ENCODE measurements at places on chromosomes 5 and 9.

- DNase-seq: no peak
Observed at GRCh38 chr5:149894237-149894636, 50.4 kb downstream of the PDE6A start.

- peak; percentile 56 for DNase-seq
Observed at GRCh38 chr9:127608104-127608966, 3.7 kb upstream of the STXBP1 start.

DNA sequence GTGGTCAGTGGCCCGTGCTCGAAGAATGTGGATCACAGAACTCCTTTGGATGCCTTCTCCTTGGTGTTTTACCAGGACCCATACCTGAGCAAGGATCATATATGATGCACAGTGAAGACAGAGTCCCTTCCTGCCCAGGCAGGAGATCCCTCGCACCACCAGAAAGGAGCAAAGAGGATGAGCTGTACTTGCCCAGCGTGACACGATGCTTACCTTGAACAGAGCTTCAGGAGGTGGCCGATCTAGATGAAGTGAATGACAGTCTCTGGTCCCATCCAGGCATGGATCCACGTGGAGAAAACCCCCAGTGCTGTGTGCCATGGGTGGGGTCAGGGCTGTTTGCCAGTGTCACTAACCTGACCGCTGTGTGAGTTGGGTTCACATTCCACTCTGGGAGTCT lies 455.4 kb downstream of the GADD45G start:
- no peak for DNase-seq

GRCh38 chr5:90632791-90633190 lies 74.2 kb downstream of the ADGRV1 start:
- no peak for DNase-seq

DNA sequence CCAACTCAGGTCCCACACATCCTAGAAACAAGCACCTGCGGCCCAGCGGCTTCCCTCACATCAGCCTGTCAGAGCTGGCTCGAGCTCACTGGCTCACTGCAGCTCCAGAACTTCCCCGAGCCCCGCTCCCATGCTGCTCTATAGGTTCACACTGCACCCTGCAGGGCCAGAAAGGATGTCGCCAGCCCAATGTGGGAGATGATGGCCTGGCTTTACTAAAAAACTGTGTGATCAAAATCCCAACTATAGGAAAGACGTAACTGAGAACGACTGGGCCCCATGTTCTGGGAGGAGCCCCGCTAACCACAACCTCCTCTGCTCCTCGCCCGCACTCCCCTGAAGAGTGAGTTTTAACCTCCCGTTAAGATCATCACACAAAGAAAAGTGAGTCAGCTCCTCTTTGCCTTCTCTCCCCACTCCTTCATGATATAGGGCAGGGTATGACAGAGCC lies 4.6 kb downstream of the SURF4 start:
- DNase-seq: no peak

GRCh38 chr5:172043865-172044264 lies 37.4 kb upstream of the FBXW11 start:
- no peak for DNase-seq

Measured in myocyte (in vitro differentiated cells).